Lung (tissue), 17 donors: ENCODE measurements at places on chromosomes 6 and 20. TPM values are rescaled to one million over a fixed set of nuclear protein-coding genes. Genes with fewer than 3 reads are reported as not detected.

Gene TFAP2D
- not detected for total RNA-seq

Gene SUN5
- not detected for total RNA-seq

Gene SIM1
- total RNA-seq = not detected

Gene SLC12A5
- total RNA-seq = 0.52 TPM

Gene BFSP1
- 1.7 TPM for total RNA-seq

Gene CTCFL
- total RNA-seq = not detected

Gene ZC2HC1B
- total RNA-seq = 0.28 TPM

Gene SLC22A23
- total RNA-seq = 33.6 TPM

Gene AGER
- 342 TPM for total RNA-seq

Gene RUNX2
- total RNA-seq = 6.7 TPM

Gene SRSF12
- total RNA-seq = 0.49 TPM

Gene FABP7
- not detected for total RNA-seq

- H3K27me3 ChIP-seq = peaks cover 8% of the 10 kb centered on the region
- H3K27ac ChIP-seq = peak overlapping the region; percentile 48
- peaks cover under 1% of the 10 kb centered on the region for H3K4me1 ChIP-seq
- H3K36me3 ChIP-seq = no peaks in the 10 kb centered on the region
- no peak overlapping the region for H3K4me3 ChIP-seq
These were observed 21.0 kb upstream of the PRELID3B start for GRCh38 chr20:59063358-59064213.

DNA sequence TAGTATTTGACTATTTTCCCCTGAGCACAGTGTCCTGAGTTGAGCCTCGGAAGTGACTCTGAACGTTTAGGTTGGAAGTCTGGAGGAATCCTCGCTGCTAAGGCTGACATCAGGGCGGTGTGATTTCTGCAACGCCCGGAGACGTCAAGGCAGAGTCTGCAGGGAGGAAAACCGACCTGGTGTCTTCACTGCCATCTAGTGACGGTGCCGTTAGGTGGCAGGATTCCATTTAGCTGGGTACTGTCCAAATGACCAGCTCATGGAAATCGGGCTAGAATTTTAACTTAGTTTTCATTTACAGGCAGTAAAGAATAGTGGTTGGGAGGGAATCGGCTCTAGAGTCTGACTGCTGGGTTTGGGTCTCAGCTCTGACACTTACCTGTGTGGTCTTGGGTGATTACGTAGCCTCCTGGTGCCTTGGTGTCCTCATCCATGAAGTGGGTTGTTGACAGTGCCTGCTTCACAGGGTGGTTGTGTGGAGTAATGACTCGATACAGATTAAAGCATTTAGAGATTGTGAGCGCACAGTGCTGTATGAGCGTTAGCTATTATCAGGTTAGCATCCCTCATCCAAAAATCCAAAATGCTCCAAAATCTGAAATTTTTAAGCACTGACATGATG lies 35.0 kb downstream of the FOXF2 start:
- peak; percentile 77 for DNase-seq
- H3K36me3 ChIP-seq = no peaks in the 10 kb centered on the region
- no peaks in the 10 kb centered on the region for H3K27me3 ChIP-seq
- peaks cover 5% of the 10 kb centered on the region for H3K4me1 ChIP-seq
- no peak overlapping the region for H3K27ac ChIP-seq
- no peak overlapping the region for H3K4me3 ChIP-seq

DNA sequence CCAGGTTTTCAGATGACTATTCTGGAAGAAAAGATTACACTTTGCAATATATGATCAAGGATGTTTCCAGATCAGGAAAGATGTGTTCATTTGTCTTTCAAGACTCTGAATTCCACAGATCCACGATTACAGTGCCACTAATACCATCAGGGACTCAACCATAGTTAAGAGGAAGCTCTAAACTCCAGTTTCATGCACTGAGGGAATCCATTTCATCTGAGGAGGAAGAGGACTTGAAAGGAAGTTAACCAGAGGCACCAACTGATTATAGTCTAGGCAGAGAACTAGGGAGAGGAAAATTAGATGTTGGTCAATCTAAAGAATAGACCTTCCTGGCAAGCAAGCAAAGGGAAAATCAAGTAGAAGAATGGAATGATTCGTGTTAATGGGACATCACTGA lies 218.3 kb upstream of the PRDM1 start:
- DNase-seq = no peak
- no peak overlapping the region for H3K4me3 ChIP-seq
- H3K4me1 ChIP-seq = no peaks in the 10 kb centered on the region
- H3K36me3 ChIP-seq = no peaks in the 10 kb centered on the region
- no peak overlapping the region for H3K27ac ChIP-seq
- no peaks in the 10 kb centered on the region for H3K27me3 ChIP-seq

- H3K4me1 ChIP-seq = no peaks in the 10 kb centered on the region
- no peak overlapping the region for H3K27ac ChIP-seq
- no peaks in the 10 kb centered on the region for H3K27me3 ChIP-seq
- H3K36me3 ChIP-seq = no peaks in the 10 kb centered on the region
- no peak overlapping the region for H3K4me3 ChIP-seq
These were observed 40.8 kb upstream of the MAN1A1 start for GRCh38 chr6:119390247-119390793.

DNA sequence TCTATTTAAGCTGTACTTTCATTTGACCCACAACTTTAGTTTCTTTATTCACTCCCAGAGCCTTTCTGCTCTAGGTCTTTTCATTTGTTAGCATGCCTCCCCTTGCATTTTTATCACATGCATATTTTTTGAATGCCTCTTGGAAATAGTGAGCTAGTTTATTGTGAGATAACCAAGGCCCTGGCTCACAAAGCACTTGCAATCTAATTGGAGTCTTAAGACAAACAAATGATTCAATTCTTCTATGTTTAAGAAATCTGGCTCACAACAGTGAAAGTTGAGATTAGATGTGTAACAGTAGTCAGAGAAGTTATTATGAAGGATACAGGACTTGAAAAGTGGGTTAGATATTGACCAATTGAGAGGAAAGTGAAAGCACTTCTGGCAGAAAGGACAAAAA lies 173.4 kb downstream of the MOXD1 start:
- no peaks in the 10 kb centered on the region for H3K36me3 ChIP-seq
- H3K27me3 ChIP-seq = no peaks in the 10 kb centered on the region

GRCh38 chr20:17952692-17953684 lies 15.6 kb downstream of the SNX5 start:
- no peak for DNase-seq
- peaks cover 7% of the 10 kb centered on the region for H3K4me1 ChIP-seq
- H3K27ac ChIP-seq = no peak overlapping the region
- H3K27me3 ChIP-seq = no peaks in the 10 kb centered on the region

GRCh38 chr20:50744143-50744792 lies 12.9 kb downstream of the PARD6B start:
- no peak overlapping the region for H3K4me3 ChIP-seq
- DNase-seq = peak; percentile 65
- H3K4me1 ChIP-seq = no peaks in the 10 kb centered on the region
- H3K27me3 ChIP-seq = no peaks in the 10 kb centered on the region
- H3K36me3 ChIP-seq = no peaks in the 10 kb centered on the region

- no peaks in the 10 kb centered on the region for H3K4me1 ChIP-seq
- no peaks in the 10 kb centered on the region for H3K27me3 ChIP-seq
- DNase-seq = no peak
- no peaks in the 10 kb centered on the region for H3K36me3 ChIP-seq
- no peak overlapping the region for H3K4me3 ChIP-seq
These were observed 21.6 kb downstream of the EYA4 start for GRCh38 chr6:133262804-133263203.

- no peak overlapping the region for H3K27ac ChIP-seq
- no peaks in the 10 kb centered on the region for H3K36me3 ChIP-seq
- no peak overlapping the region for H3K4me3 ChIP-seq
- H3K27me3 ChIP-seq = no peaks in the 10 kb centered on the region
- DNase-seq = no peak
These were observed 479.5 kb downstream of the CD83 start for GRCh38 chr6:14597090-14597489.

DNA sequence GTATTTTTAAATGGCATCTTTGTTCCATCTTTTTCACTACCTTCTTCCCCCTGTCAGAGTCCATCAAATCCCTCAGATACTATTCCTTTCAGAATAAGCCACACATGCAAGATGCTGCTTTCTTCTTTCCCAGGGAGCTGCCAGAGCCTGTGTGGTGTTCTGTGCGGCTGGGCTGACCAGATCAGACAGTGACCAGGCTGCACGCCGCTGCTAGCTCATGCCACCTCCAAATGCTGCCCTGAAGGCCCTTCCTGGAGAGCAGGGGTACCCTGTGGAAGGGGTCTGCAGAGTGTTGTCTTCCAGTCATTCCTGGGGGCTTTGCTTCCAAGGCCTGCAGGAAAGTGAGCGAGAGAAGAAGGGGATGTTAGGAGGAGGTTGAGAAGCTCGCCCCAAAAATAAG lies 179.1 kb upstream of the SUPT3H start:
- no peak overlapping the region for H3K4me3 ChIP-seq
- H3K27me3 ChIP-seq = peaks cover under 1% of the 10 kb centered on the region
- DNase-seq = no peak
- no peak overlapping the region for H3K27ac ChIP-seq

DNA sequence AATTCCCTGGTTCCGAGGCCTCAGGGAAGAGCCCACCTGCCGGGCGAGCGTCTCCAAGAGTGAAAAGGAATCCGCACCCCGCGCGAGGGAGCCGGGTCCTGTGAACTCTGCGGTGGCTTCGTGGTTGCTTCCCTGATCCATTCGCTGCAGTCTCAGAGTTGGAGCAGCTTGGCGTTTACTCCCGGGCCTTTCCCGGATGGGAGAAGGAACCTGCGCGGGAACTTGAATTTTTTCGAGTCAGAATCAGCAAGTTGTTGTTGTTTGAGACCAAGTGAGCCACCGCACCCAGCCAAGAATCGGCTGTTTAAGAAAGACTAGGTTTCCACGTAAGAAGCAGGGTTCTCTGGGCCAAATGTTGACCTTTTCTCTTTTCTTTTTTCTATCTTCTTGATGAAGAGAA lies 12.9 kb downstream of the PRSS16 start:
- H3K27me3 ChIP-seq = peaks cover 39% of the 10 kb centered on the region
- H3K27ac ChIP-seq = no peak overlapping the region
- H3K4me1 ChIP-seq = no peaks in the 10 kb centered on the region
- no peaks in the 10 kb centered on the region for H3K36me3 ChIP-seq
- H3K4me3 ChIP-seq = no peak overlapping the region

DNA sequence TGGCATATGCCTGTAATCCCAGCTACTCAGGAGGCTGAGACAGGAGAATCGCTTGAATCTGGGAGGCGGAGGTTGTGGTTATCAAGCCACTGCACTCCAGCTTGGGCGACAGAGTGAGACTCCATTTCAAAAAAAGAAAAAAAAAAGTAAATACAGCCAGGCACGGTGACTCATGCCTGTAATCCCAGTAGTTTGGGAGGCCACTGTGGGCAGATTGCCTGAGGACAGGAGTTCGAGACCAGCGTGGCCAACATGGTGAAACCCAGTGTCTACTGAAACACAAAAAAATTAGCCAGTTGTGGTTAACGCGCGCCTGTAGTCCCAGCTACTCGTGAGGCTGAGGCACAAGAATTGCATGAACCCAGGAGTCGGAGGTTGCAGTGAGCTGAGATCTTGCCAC lies 1.5 kb upstream of the NINL start:
- no peak overlapping the region for H3K27ac ChIP-seq
- H3K36me3 ChIP-seq = no peaks in the 10 kb centered on the region
- no peaks in the 10 kb centered on the region for H3K27me3 ChIP-seq
- DNase-seq = no peak
- H3K4me1 ChIP-seq = no peaks in the 10 kb centered on the region
- H3K4me3 ChIP-seq = no peak overlapping the region

GRCh38 chr20:2986466-2986865 lies 57.0 kb upstream of the GNRH2 start:
- DNase-seq = no peak
- no peaks in the 10 kb centered on the region for H3K27me3 ChIP-seq
- H3K4me3 ChIP-seq = no peak overlapping the region
- H3K36me3 ChIP-seq = peaks cover 17% of the 10 kb centered on the region
- no peak overlapping the region for H3K27ac ChIP-seq

DNA sequence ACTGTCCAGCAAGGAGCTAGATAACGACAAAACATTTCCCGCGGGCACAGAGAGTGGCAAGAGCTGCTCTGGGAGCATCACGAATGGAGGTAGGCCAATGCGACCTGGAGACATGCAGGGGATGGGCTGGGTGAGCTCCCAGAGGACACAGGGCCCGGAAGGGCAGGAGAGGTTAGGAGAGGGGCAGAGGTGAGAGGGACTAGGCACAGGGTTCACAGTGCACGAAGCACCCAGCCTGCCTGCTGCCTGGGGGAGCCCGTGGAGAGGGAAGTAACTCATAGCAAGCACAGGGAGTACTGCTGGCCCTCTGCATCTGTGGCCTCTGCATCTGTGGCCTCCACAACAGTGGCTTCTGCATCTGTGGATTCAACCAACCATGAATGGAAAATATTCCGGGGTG lies 126.5 kb downstream of the HUS1B start:
- H3K27ac ChIP-seq = no peak overlapping the region
- DNase-seq = no peak
- peaks cover 5% of the 10 kb centered on the region for H3K4me1 ChIP-seq
- H3K27me3 ChIP-seq = no peaks in the 10 kb centered on the region
- no peak overlapping the region for H3K4me3 ChIP-seq
- H3K36me3 ChIP-seq = peaks cover 8% of the 10 kb centered on the region

GRCh38 chr6:137630666-137631065 lies 136.5 kb upstream of the OLIG3 start:
- no peak for DNase-seq
- H3K27ac ChIP-seq = no peak overlapping the region
- no peaks in the 10 kb centered on the region for H3K36me3 ChIP-seq
- H3K4me1 ChIP-seq = no peaks in the 10 kb centered on the region
- H3K27me3 ChIP-seq = no peaks in the 10 kb centered on the region

GRCh38 chr20:57676589-57677583 lies 32.9 kb downstream of the PMEPA1 start:
- DNase-seq = peak; percentile 71
- H3K36me3 ChIP-seq = peaks cover 2% of the 10 kb centered on the region
- no peak overlapping the region for H3K27ac ChIP-seq
- H3K4me3 ChIP-seq = no peak overlapping the region
- peaks cover 21% of the 10 kb centered on the region for H3K4me1 ChIP-seq
- H3K27me3 ChIP-seq = no peaks in the 10 kb centered on the region

DNA sequence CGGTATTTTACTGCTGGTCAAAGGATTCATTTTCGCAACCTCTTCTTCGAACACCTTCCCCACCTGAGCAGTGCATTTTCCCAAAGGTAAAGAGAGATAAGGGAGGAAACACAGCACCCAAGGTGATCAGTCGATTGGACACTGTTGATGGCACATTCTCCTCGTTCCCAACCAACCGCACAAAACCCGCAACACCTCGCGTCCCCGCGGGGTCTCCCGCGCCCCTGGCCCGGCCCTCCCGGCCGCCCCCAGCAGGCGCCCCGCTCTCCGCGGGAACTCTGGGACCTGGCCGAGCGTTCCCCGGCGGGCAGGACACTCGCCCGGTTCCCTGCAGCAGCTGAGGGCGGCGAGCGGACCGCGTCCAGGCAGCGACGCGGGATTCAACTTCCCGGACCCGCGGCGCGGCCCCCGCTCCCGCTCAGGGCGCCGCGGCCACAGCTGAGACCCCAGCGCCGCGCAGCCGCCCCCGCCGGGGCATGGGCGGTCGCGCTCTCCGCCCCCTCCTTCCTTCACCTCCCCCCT lies 506 bp downstream of the RGS17 start:
- H3K27me3 ChIP-seq = peaks cover 3% of the 10 kb centered on the region
- H3K36me3 ChIP-seq = no peaks in the 10 kb centered on the region
- DNase-seq = no peak
- H3K4me3 ChIP-seq = peak overlapping the region; percentile 36
